ENCODE measurements at places on chromosomes 4 and X.

DNA sequence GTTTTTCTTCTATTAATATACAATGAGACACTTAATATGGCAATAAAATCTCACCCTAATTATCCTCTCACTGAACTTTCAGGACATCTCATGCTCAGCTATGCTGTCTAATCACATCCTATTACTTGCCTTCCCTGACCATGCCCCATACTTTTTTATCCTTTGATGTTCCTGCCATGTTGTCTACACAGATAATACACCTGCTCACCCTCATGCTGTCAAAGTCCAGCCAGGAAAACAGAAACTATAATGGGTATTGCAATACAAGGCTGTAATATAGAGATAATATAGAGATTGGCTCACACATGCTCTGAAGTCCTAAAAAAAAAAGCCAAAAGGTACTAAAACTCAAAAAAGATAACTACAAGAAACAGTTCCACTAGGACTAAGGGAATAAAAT lies 305.4 kb downstream of the PRDM5 start:
- no peak for DNase-seq

DNA sequence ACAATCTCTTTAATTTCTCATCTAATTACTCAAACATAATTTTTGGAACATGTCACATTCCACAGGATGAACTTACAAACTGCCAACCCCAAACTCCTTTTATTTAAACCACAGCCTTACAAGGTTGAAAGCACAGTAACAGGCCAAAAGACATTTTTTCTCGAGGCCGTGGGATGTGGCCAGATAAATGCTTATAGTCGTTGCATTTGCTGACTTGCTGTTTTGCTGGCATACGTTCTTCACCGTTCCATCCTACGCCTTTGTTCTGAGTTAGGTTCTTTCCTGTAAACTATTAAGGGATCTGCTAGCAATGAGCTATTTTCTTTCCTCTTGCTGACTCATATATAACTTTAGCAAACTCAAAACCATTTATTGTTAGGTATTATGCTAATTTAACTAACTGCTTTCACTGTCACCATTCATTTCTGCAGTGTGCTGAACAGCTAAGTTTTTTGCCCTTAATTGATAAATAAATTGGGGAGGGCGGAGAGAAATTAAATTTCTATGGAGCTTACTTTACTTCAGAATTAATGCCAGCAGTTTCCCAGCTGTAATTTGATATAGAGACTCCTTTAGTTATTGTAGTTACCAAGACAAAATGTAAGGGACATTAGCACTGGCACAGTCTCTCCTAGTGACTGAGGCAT lies 135.1 kb upstream of the PACRGL start:
- no peak for DNase-seq

DNA sequence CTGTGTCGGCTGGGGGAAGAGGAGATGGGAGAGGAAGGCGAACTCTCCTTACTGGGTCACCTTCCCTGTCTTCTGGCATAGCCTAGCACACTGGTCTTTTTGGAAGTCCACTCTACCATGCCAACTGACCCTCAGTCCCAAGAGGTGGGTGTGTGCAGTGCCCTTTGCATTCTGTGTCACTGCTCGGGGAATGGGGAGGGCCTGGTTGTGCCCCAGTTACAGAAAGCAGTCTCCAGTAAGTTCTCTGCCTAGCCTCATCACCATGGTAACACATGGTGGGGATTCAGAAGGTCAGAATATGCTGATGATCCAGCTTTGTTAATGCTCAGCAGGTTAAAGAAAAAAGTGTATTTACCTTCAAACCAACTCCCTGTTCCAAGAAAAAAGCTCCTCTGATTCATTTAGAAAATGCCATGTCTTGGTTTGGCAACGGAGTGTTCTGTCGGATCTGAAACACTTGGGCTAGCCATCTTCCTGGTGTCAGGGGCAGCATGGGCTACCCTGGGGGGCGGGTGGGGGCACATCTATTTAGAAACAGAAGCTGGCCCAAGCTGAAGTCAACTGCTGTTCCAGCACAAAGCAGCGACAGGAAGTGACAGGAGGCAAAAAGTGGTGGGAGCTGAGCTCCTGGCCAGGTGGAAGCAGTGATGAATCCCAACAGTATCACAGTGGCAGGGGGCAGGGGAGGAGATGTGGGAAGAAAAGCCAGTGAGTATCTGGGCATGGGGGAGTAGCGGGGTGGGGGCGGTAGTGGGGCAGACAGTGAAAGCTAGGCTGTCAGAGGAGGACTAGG lies 37.0 kb downstream of the NSG1 start:
- no peak for DNase-seq

- DNase-seq = peak; percentile 40
Measured at GRCh38 chrX:11540532-11541377, 125.0 kb downstream of the ARHGAP6 start.
